CD4-positive, alpha-beta T cell treated with Interleukin-4 for 1 hour (primary cell): ENCODE measurements at places on chromosomes 12 and 14.

GRCh38 chr14:97198813-97199212 lies 401.6 kb downstream of the VRK1 start:
- DNase-seq, result no peak

GRCh38 chr12:44000309-44000952 lies 164.6 kb downstream of the TMEM117 start:
- DNase-seq, result no peak

GRCh38 chr14:51849097-51849496 lies 11.3 kb upstream of the GNG2 start:
- no peak for DNase-seq

GRCh38 chr12:102601621-102602020 lies 121.3 kb upstream of the IGF1 start:
- no peak for DNase-seq

DNA sequence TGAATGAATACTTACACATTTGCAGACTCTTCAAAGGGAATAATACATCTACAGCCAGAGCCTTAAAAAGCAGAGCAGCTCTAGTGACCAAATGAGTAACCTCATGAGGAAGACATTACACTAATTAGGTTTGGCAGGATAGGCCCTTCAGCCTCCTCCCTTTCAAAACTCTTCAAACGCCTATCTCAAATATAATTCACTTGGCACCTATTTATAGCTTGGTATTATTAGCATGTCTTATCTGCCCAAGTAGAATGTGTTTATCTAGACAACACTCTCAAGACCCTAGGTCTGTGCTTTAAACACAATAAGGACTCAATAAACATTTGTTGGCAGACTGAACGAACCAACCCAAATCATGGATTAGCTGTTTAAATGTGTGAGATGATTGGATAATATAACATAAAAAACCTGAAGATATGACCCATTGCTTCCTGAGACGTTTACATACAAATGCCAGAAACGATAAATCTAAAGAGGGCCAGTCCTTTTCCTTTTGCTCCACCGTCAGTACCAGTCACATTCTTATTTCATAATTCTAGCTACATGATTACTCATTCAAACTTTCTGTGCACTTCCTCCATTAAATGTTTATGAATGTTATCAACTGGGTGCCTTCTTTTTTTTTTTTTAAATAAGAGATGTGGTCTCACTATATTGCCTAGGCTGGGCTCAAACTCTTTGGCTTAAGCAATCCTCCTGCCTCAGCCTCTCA lies 123.3 kb downstream of the CEP83 start:
- no peak for DNase-seq

- DNase-seq, result no peak
These were observed 57.1 kb downstream of the STON2 start for GRCh38 chr14:81342850-81343580.

DNA sequence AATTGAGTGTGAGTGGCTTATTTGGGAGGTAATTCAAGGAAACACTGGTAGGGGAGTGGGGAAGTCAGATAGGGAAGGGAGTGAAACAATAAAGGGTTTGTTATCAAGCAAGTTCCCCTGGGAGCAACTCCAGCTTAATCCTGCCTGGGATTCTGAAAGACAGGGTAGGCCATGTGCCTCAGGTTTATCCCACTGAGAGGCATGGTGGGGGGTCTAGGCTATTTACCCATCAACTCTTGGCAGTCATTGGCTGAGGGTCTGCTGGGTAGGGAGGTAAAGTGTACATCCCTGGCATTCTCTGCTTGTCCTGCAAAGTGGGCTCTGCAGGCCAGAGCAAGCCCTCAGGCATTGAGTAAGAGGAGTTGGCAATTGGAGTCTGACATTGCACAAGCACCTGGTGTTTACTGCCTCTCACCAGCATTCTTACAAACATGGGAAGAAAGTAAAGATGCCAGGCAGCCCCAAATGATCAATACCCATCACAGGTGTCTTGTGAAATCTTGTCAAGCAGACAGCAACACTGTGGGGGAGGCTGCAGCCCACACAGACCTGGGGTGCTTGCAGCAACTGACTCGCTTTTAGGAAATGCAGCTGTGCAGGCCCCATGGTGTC lies 169.3 kb downstream of the KTN1 start:
- DNase-seq, result no peak

- no peak for DNase-seq
These were observed 196.1 kb downstream of the BCL11B start for GRCh38 chr14:99075771-99076375.

GRCh38 chr12:108618079-108618952 lies 15.4 kb downstream of the SELPLG start:
- DNase-seq, result peak; percentile 76

- peak; percentile 53 for DNase-seq
These were observed 128.0 kb upstream of the RAP1B start for GRCh38 chr12:68482660-68483059.

DNA sequence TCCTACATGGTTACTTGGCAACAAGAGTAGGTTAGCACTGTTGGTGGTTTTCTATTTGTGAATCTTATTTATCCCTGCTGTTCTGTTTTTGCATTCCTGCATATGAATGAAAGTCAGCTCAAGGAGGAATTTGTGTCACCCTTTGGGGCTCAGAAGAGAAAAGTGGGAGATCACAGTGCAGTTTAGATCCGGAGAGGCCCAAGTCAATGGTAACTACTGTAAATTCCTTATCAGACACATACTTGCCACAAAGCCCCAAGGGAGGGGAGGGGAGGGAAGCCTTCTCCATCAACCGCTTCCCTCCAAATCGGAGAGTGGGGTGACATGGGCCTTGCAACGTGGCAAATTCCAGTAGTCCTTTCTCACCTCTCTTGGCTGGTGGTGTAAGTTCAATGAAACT lies 15.0 kb downstream of the GSG1 start:
- DNase-seq, result no peak

DNA sequence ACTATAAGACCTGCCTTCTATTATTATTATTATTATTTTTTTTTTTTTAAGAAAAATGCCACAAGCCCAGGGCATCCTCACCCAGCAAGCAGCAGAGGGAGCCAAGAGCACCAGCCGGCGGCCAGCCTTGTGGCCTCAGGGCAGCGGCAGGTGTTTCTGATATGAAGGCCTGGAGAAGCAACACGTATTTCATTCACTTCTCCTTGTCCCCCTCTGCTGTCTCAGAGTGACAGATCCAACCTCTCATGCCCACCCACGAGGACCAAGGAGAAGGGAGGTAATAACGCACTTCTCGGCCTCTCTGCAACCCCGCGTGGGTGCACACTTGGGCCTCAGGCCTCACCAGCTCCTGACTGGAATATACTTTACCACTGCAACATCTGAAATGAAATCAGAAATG lies 25.4 kb downstream of the CDC42BPB start:
- DNase-seq, result no peak

GRCh38 chr14:84108746-84109457 lies 1421.0 kb upstream of the FLRT2 start:
- no peak for DNase-seq

GRCh38 chr14:51850651-51851050 lies 9.8 kb upstream of the GNG2 start:
- DNase-seq, result no peak

GRCh38 chr12:80412343-80412953 lies 31.6 kb upstream of the PTPRQ start:
- DNase-seq, result no peak

- DNase-seq, result no peak
These were observed 5.9 kb upstream of the ASB8 start for GRCh38 chr12:48163150-48163747.

DNA sequence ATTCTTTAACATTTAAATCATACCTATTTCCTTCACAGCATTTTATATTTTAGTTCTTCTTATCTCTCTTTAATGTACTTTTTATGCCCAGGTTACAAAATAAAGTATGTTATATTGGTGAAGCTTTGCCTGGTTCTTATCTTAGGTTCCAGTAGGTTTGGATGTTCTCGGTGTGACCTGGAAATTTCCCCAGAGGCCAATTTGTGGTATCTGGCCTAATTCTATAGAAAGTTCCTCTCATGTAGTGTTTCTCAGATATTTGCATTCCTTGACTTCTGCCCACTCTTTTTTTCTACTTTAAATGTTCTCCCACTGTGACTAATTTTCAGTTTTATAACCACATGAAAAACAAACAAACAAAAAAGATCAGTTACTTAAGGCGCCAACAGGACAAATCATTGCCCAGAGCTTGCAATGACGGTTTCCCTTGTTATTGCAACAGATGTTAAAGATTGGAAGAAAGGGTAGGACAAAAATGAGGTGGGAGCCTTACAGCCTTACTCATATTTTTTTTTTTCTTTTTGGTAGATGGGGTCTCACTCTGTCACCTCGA lies 41.2 kb upstream of the PPM1H start:
- DNase-seq, result no peak

DNA sequence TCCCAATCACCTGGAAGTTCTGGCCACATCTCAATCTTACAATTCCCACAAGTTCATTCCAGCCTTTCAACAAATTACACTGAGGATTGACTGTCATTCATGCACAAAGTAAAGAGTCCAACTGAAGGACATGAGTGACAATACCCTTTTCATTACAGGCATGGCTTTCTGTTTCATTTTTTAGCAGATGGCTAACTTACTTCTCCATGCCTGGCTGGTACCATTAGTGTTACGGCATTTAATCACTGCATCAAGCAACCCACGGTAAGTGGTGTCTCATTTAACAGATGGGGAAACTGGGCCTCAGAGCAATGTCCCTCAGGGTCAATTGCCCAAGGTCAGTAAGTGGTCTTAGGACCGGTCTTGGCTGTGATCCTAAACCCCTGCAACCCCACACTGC lies 114.4 kb downstream of the PRICKLE1 start:
- DNase-seq, result no peak

DNA sequence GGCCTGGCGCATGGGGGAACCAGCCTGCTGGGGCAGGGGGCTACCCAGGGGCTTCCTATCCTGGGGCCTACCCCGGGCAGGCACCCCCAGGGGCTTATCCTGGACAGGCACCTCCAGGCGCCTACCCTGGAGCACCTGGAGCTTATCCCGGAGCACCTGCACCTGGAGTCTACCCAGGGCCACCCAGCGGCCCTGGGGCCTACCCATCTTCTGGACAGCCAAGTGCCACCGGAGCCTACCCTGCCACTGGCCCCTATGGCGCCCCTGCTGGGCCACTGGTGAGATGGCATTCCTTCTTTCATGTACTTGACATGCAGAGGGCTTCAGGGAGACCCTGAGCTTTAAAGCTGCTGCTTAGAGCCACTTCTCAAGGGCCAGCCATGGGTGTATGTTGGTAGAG lies 9.0 kb downstream of the LGALS3 start:
- no peak for DNase-seq

- peak; percentile 44 for DNase-seq
These were observed 133.8 kb upstream of the NUDT4 start for GRCh38 chr12:93243689-93244513.

DNA sequence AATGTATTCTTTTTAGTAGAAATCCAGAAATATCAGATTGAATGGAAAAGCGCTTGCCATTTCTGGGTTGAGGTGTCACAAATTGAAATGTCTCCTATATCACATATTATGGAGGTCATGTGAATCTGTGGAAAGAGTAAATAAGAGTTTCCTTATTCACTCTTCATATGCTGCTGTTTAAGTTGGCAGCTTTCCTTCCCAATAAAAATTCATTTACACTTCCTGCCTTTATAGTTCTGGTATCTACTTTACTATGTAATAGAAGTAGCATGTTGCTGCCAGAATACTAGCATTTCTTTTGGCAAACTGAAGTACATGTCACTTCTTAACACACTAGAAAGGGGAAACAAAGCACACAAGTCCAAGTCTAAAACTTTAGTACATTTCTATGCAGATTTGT lies 60.8 kb downstream of the SDR9C7 start:
- no peak for DNase-seq

- no peak for DNase-seq
These were observed 55.4 kb downstream of the TEAD4 start for GRCh38 chr12:3014641-3015040.

GRCh38 chr12:55470088-55470829 lies at the start of gene OR6C70:
TSS of gene OR6C70 (minus strand) at chr12:55470138. CDS start at chr12:55470138, 0 bp downstream.
- no peak for DNase-seq

DNA sequence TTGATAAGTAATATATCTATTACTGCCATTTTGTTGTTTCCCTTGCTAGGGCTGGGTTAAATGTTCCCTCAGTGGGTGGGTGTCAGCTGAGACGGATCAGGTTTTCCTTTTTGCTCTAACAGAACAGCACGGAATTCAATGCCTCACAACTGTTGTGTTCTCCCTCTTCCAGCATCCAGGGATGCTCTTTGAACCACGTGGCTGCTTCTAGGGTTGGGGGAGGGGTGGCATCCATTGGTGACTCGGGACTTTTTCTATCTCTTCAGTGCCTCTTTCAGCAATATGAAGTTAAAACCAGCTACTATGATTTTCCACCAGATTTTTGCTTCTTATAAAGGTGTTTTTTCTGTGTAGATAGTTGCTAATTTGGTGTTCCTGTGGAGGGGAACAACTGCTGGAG lies 884.9 kb upstream of the FOXG1 start:
- no peak for DNase-seq

DNA sequence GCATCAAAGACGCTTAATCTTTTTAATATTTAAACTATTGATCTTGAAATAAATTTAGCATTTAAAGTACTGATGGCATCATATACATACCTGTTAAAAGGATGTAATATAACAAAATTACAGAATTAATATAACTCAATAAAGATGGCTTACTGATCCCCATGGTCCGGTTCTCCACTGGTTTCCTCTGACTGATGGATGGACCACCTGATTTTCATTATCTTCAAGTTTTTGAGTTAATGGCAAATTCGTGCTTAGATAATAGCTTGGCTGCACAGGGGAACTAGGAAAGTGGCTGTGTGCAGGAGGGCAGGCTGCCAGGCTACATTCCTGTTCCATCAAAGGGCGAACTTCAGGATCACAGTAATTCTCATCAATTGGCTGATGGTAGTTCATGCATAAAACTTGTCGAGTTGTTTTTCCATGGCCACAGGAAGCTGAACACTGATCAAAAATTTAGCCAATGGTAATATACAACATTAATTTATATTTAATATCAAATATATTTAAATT lies 123.9 kb downstream of the ADAMTS20 start:
- no peak for DNase-seq

GRCh38 chr12:124456652-124457152 lies 110.7 kb downstream of the NCOR2 start:
- DNase-seq, result peak; percentile 67

DNA sequence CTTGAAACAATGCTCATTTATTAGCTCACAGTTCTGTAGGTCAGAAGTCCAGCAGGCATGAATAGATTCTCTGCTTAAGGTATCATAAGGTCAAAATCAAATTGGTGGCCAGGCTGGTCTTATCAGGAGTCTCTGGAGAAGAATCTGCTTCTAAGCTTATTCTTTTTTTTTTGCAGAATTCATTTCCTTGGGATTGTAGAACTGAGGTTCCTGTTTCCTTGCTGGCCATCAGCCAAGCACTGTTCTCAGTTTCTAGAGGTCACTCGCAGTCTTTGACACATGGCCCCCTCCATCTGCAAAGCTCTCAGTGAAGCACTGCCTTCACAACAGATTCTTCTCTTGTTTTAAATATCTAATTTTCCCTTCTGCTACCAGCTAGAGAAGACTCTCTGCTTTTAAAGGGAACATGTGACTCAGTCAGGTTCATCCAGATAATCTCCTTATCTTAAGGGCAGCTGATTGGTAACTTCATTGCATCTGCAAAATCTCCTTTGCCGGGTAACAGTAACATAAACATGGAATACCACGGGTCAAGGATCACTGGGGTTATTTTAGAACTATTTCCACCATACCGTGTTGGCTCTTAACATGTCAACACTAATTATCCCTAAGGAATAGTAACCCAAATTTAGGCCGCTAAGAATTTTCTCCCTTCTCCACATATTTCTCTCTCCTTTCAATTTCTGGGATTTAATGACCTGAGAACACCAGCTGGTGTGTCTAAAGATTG lies 25.3 kb downstream of the RHOJ start:
- no peak for DNase-seq
